Central memory CD8-positive, alpha-beta T cell (primary cell): ENCODE measurements at places on chromosomes 12 and 14.

DNA sequence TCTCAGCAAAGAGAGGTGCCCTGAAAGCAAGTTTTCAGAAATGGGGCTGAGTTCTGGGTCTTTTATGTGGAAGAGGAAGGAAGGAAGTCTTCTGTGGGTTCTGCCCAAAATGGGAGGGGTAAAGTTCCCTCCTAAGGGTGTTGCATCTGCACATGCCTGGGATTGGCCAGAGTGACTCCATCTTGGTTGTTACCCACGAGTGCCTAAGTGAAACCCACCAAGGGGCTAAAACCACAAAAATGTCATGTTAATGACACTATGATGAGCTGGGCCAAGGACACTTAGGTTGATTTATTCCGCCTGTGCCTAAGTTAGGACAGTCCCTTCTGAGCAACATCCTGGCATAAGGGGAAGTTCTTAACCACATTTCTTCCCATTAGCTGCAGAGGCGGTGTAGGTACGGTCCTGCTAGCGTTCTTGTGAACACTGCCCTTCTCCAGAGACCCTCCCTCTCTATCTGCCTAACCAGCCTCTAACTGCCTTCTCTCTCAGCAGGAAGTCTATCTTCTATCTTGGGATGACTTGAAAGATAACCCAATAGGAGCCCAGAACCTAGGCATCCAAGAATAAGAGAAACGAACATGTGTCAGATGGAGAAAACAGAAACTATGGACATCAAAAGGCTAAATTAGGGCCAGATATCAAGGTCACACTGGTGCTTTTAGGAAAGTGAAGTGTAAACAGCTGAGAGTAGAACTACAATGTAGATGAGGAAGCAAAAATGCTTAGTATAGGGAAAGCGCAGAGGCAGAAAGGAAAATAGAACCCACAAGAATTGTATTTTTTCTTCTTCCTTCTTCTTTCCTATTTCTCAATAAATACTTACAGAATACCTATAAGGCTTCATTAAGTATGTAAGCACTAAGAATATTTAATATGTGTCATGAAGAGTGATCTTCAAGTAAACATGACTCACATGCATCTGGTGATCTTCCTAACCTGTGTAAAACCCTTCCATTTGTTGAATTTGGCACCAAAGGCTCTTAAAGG, 104.2 kb upstream of the AMN1 start:
- H3K27me3 ChIP-seq = no peaks in the 10 kb centered on the region
- peak overlapping the region; percentile 80 for H3K27ac ChIP-seq
- peaks cover 44% of the 10 kb centered on the region for H3K4me1 ChIP-seq
- H3K4me3 ChIP-seq = peak overlapping the region; percentile 61
- no peaks in the 10 kb centered on the region for H3K36me3 ChIP-seq

GRCh38 chr12:79442396-79442795, 248.4 kb downstream of the PAWR start:
- H3K4me1 ChIP-seq = no peaks in the 10 kb centered on the region
- no peak for DNase-seq
- no peaks in the 10 kb centered on the region for H3K27me3 ChIP-seq
- H3K4me3 ChIP-seq = no peak overlapping the region
- no peaks in the 10 kb centered on the region for H3K36me3 ChIP-seq
- no peak overlapping the region for H3K27ac ChIP-seq

DNA sequence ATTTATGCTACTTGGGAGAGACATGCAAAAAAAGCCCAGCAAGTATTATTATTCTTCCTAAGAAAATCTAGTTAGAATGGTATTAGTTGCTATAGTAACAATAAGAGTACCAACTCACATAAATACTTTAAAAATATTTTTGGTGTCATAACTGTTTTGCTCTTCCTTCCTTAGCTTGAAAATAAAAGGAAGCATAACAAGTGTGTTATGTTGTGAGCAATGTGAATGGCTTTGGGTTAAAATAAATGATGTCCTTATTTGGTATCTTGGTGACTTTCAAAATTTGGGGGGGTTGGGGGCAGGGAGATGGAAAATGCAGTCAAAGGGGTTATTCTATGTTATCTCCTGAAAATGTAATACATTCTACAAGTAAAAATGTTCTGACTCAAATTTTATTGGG, 91.0 kb downstream of the ELK3 start:
- peaks cover 14% of the 10 kb centered on the region for H3K4me1 ChIP-seq
- no peak overlapping the region for H3K27ac ChIP-seq
- H3K27me3 ChIP-seq = no peaks in the 10 kb centered on the region
- no peak for DNase-seq
- H3K4me3 ChIP-seq = no peak overlapping the region
- H3K36me3 ChIP-seq = peaks cover 76% of the 10 kb centered on the region

DNA sequence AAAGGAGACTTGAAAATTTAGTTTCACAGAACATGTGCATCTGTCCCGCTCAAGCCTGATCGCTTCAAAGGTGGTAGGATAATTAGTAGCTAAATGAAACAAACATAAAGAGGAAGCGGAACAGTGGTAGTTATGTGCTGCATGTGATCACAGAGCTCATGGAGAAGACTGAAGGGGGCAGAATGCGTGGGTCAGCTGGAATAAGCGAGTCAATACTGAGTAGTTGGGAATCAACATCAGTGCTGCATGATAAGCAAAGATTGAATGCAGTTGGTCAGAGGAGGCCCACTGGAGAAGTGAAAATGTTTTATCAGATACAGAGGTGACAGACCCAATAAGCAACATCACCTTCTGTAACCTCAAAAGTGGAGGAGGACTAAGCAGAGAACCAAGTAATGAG, 95.1 kb upstream of the RFX4 start:
- no peaks in the 10 kb centered on the region for H3K27me3 ChIP-seq
- no peak for DNase-seq
- peaks cover 5% of the 10 kb centered on the region for H3K36me3 ChIP-seq
- H3K4me1 ChIP-seq = no peaks in the 10 kb centered on the region
- H3K4me3 ChIP-seq = no peak overlapping the region

GRCh38 chr14:103973354-103973753, 31.0 kb upstream of the RD3L start:
- no peaks in the 10 kb centered on the region for H3K4me1 ChIP-seq
- no peak overlapping the region for H3K4me3 ChIP-seq
- H3K36me3 ChIP-seq = no peaks in the 10 kb centered on the region
- H3K27ac ChIP-seq = no peak overlapping the region
- peaks cover 44% of the 10 kb centered on the region for H3K27me3 ChIP-seq

DNA sequence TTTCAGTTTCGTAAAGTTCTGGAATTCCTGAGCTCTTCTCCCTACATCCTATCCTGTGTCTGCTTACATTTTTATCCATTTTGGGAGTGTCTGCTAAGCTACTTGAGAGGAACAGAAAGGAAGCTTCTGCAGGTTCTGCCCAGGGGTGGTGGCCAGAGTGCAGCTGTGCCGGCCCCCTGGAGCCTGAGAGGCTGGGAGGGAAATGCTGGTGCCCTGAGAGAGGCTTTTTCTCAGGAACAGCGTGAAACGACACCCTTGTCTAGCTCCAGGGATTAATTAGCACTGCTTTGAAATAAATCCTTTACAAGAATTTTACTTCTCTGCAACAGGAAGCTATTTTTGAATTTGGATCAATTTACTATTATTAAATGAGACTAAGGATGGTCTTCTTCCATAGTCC, 165.4 kb downstream of the SLC15A5 start:
- H3K36me3 ChIP-seq = no peaks in the 10 kb centered on the region
- DNase-seq = no peak
- H3K4me3 ChIP-seq = no peak overlapping the region
- no peaks in the 10 kb centered on the region for H3K4me1 ChIP-seq
